ENCODE measurements at places on chromosomes 11 and 22. TPM values are rescaled to one million over a fixed set of nuclear protein-coding genes. Genes with fewer than 3 reads are reported as not detected.

CRACR2B gene
- total RNA-seq = 1.2 TPM

DNA sequence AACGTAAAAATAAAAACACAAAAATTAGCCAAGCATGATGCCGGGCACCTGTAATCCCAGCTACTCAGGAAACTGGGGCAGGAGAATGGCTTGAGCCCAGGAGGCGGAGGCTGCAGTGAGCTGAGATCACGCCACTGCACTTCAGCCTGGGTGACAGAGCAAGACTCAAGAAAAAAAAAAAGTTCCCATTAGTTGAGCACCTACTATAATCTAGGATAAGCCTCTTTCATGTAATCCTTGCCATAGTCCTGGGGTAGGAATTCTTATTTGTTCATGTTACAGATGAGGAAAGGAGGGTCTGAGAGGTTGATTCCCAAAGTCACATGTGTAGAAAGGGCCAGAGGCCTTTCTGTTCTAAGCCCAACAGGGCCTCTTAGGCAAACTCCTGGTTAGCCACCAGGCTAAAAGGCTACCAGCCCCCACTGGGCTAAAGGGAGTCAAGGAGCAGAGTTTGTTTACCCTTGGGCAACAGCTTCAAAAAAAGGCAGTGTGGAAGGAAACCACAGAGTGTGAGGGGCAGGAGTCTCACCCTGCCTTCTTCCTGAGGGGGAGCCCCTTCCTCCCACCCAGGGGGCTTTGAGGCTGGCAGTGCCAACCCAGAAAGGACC is 21.6 kb upstream of the CSNK1E start:
- H3K4me3 ChIP-seq = no peak overlapping the region
- H3K27me3 ChIP-seq = no peaks in the 10 kb centered on the region
- H3K4me1 ChIP-seq = peaks cover 2% of the 10 kb centered on the region
- no peak overlapping the region for H3K27ac ChIP-seq
- no peaks in the 10 kb centered on the region for H3K36me3 ChIP-seq

- H3K4me3 ChIP-seq = no peak overlapping the region
- no peak overlapping the region for H3K27ac ChIP-seq
- no peaks in the 10 kb centered on the region for H3K27me3 ChIP-seq
- no peak for DNase-seq
- no peaks in the 10 kb centered on the region for H3K4me1 ChIP-seq
Observed at GRCh38 chr11:17905477-17905876, 107.4 kb downstream of the SERGEF start.

DNA sequence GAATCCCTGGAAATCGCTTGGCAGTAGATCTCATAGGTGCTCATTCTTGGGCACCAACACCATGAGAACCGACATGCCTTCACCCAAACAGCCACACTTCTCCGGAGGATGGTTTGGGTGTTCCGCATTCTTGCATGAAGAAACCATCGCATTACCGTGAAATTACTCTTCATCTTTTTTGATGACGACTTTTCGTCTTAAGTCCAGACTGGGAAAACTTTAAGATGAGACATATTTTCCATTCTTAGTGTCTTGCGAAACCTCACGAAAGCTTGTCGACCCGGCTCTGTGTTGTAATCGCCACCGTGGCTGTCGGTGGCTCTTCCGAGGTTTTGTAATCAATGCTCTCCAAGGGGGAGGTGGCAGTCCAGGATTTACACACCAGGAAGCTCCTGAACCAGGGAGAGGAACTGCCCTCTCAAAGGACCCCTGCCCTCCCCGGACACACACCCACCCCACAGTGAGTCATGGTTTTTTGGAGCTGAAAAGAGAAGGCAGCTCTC is 1.7 kb downstream of the TOM1 start:
- no peaks in the 10 kb centered on the region for H3K36me3 ChIP-seq
- H3K4me3 ChIP-seq = no peak overlapping the region

TECTA gene
- 1.0 TPM for total RNA-seq

APOL4 gene
- total RNA-seq = 14.5 TPM

DNA sequence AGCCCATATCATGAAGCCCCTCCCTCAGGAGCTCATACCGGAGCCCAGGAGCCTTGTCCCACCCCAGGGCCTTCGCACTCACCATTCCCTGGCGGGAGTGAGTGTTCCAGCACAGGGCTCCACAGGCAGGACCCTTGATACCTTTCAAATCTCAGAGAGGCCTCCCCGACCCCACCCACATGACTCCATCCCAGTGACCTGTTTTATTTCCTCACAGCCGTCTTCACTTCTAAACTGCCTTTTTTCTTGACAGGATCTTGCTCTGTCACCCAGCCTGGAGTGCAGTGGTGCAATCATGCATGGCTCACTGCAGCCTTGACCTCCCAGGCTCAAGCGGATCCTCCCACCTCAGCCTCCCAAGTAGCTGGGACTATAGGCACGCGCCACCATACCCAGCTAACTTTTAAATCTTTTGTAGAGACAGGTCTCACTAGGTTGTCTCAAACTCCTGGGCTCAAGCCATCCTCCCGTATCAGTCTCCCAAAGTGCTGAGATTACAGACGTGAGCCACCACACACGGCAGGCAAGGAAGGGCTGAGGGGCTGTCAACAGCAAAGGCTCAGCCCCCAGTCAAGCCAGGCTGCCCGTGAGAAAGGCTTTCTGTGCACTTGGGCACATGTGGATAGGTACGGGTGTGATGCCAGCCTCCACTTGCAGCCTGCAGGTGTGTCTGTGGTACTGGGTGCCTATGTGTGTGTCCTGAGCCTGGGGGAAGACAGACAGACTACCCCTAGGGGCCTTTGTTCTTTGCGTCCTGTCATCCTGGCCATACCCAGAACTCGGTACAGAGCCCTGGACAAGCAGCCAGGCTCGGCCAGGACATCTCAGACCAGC is 9.3 kb downstream of the RPL3 start:
- no peak overlapping the region for H3K4me3 ChIP-seq
- H3K4me1 ChIP-seq = peaks cover 5% of the 10 kb centered on the region
- DNase-seq = no peak
- H3K36me3 ChIP-seq = no peaks in the 10 kb centered on the region
- H3K27me3 ChIP-seq = no peaks in the 10 kb centered on the region

DNA sequence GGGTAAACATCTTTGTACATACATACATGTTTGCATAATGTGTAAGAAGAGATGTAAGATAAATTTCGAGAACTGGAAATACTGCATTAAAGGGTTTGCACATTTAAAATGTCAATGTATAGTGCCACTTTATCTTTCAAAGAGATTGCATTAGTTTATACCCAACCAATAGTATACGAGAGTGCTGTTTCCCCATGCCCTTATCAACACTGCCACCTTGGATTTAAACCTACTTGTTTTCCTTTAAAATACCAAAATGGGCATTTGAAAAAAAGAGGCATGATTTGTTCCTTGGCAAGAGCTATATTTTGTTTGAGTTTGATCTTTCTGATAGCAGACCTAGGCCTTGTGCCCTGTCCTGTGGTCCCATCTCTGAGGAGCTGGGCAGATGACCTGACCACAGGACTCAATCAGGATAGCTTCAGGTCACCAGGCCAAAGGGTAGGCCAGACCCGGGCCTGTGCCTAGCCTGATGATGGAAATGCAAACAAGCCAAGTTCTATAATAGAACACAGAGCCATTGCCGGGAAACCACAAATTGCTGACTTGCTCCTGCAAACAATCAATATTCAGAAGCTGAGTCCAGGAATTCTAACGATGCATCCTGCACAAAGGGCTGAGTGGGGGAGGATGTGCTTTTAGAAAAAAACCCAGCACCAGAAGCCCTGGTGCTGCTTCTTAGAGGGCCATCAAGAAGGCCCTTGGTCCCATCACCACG is 16.9 kb upstream of the ALG8 start:
- H3K4me3 ChIP-seq = no peak overlapping the region
- DNase-seq = no peak
- H3K27ac ChIP-seq = no peak overlapping the region
- no peaks in the 10 kb centered on the region for H3K27me3 ChIP-seq
- no peaks in the 10 kb centered on the region for H3K36me3 ChIP-seq

DNA sequence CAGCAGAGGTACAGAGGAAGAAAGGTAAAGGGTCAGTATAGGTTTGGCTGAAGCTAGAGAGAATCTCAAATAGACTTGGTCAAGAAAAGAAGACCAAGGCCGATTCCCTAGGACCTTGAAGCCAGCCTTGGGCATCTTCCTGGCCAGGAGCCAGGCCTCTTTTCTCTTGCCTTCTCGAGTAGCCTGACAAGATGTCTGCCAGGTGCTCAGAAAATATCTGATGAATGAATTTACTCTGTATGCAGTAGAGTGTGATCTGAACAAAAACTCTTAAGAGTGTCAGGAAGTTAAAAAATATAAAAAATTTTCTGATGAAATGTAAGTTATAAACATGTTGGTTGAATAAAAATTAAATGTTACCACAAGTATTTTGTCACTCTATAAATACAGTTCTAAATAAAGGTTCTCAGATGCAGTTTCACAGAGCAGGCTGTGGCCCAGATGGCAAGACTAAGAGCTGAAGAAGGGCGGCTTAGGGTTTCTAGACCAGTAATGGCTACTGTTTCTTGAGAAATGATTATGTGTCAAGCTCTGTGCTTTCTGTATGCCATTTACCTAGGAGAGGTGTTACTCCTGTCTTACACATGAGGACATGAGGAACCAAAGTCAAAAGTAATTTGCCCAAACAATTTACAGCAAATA is 98.1 kb downstream of the ATXN10 start:
- no peak overlapping the region for H3K27ac ChIP-seq
- no peaks in the 10 kb centered on the region for H3K27me3 ChIP-seq
- no peaks in the 10 kb centered on the region for H3K36me3 ChIP-seq

- no peak for DNase-seq
- H3K27me3 ChIP-seq = no peaks in the 10 kb centered on the region
- peaks cover 6% of the 10 kb centered on the region for H3K4me1 ChIP-seq
- no peaks in the 10 kb centered on the region for H3K36me3 ChIP-seq
- no peak overlapping the region for H3K4me3 ChIP-seq
Observed at GRCh38 chr11:12188548-12189317, 78.3 kb downstream of the MICAL2 start.

GRCh38 chr11:47571895-47572294 is 6.5 kb downstream of the PTPMT1 start:
- H3K36me3 ChIP-seq = no peaks in the 10 kb centered on the region
- H3K27ac ChIP-seq = no peak overlapping the region
- H3K27me3 ChIP-seq = no peaks in the 10 kb centered on the region
- no peak for DNase-seq
- H3K4me3 ChIP-seq = no peak overlapping the region
- no peaks in the 10 kb centered on the region for H3K4me1 ChIP-seq

IL10RA gene
- total RNA-seq = 5.5 TPM

DNA sequence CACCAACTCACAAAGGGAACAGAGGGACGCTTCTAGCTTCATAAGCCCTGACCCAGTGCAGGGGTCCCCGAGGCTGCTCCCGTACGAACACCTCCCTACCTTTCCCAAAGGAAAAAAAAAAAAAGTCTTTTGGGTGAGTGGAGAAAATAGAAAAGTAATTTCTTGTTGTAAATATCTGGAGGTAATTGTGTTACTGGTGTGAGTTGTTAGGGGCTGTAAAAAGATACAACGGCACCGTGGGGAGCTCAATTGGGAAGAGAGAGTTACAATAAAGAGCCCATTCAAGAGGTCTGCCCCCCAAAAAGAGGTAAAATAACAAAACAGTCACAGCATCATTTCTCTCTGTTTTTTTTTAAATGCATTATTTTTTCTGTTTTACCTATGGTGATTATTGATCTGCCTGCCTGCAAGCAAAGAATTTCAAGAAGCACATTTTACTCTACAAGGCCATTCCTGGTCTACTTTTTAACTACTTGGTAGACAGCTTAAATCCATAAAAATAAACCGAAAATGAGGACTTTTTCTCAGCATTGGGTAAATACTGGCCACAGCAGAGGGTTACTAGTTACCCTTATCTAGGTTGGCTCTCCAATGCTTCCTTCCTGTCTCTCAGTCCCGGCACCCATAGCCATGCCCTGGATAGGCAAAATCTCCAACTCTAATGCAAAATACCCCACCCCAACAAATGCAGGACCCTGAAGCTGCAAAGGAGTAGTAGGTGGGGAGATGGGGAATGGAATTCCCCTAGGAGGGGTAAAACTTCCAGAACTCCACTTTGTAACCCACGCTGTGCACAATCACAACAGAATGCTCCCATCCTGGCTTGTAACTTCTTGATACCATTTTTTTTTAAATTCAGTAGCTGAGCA is 3.1 kb downstream of the PAX6 start:
- H3K36me3 ChIP-seq = no peaks in the 10 kb centered on the region
- peaks cover 3% of the 10 kb centered on the region for H3K27me3 ChIP-seq
- H3K27ac ChIP-seq = no peak overlapping the region
- no peak overlapping the region for H3K4me3 ChIP-seq
- H3K4me1 ChIP-seq = peaks cover 12% of the 10 kb centered on the region
- DNase-seq = no peak

DNA sequence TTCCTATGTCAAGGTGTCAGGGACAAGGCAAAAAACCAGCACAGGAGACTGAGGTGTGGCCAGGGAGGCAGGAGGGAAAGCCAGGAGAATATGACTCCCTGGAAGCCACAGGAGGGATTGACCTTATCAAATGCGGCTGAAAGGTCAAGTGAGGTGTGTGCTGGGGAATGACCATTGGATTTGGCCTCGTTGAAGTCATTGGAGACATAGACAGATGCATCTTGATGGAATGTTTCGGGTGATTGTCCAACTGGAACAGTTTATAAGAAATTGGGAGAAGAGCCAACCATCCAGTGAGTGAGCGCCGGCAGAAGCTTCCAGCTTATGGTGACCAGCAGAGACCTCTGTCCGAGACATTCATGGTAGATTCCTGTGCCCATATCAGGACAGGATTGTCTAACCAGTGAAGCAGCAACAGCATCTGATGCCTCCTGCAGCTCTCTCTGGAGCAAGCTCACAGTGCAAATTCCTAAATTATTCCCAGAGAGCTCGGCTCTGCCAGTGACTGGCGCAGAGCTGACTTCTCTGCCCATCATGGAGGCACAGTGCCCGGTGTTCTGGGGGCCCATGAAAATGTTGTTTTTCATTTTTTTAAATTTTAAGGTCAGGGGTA is 95.4 kb downstream of the MYO18B start:
- H3K4me1 ChIP-seq = no peaks in the 10 kb centered on the region
- DNase-seq = no peak
- H3K4me3 ChIP-seq = no peak overlapping the region
- no peaks in the 10 kb centered on the region for H3K27me3 ChIP-seq
- no peak overlapping the region for H3K27ac ChIP-seq
- no peaks in the 10 kb centered on the region for H3K36me3 ChIP-seq

CSKMT gene
- total RNA-seq = 14.2 TPM

DNA sequence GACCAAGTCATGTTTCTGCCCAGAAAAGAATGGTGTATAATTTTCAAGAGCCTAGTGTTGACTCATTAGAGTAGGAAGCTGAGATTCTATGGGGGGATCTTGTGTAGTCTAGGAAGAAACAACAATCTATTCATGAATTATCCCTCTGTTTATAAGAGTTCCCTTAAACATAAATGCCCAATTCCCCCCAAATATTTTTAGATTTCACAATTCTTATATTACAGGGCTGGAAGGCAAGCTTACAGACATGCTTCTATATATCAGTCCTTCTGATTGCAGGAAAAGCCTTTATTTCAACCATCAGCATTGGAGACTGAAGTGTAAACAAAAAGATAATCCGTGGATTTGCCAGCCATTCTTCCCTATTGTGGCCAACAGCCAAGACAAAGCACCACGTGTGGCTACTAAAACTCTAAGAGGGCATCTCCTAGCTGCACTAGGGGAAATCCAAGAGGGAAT is 71.4 kb downstream of the NAT10 start:
- DNase-seq = no peak
- H3K36me3 ChIP-seq = no peaks in the 10 kb centered on the region
- H3K27me3 ChIP-seq = no peaks in the 10 kb centered on the region
- no peak overlapping the region for H3K4me3 ChIP-seq
- no peak overlapping the region for H3K27ac ChIP-seq
- no peaks in the 10 kb centered on the region for H3K4me1 ChIP-seq

KLHL35 gene
- 0.34 TPM for total RNA-seq

- no peak for DNase-seq
- H3K36me3 ChIP-seq = no peaks in the 10 kb centered on the region
- H3K4me1 ChIP-seq = no peaks in the 10 kb centered on the region
- no peak overlapping the region for H3K4me3 ChIP-seq
- H3K27ac ChIP-seq = no peak overlapping the region
Observed at GRCh38 chr11:113736323-113736722, 30.2 kb upstream of the TMPRSS5 start.
